ENCODE measurements at places on chromosomes 7 and 10.

DNA sequence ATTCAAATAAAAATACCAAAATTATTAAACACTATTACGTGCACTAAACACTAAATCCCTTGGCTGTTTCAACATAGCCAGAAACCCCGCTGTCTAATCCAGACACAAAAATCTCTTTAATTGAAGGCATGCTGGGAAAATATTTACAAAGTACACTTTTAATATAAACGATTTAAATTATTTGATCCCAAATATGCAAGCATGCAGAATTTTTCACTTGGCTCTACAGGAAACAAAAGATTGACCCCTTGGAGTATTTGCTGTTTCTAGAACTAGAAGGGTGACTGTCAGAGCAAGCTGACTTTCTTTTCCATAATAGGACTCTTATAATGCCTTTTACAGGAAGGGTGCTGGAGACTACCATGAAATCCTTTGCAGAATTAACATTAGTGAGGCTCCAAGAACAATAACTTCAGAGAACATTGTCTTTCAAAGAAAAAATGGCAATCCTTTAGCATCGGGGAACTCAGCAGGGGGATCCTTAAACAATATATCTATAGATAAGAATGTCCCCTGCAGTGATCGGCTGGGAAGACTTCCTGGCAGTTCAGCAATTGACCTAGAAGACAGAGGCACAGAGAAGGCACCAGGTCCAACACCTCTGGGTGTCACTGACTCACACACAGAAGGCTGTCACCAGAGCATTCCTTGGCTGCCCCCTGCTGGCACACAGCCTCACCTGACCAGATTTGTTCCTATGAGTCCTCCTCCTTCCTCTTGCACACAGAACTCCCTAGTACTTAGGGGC lies 55.8 kb upstream of the MRLN start:
- peak; percentile 86 for DNase-seq

GRCh38 chr10:132311338-132311939 lies 3.7 kb upstream of the STK32C start:
- DNase-seq, result no peak

GRCh38 chr7:72035266-72035665 lies 376.9 kb downstream of the CALN1 start:
- DNase-seq, result peak; percentile 66

GRCh38 chr10:63595072-63595471 lies 73.9 kb downstream of the REEP3 start:
- no peak for DNase-seq

- DNase-seq, result no peak
These were observed 32.4 kb upstream of the TOMM7 start for GRCh38 chr7:22855049-22855392.

- peak; percentile 71 for DNase-seq
These were observed at the start of gene CNNM1 for GRCh38 chr10:99329304-99329553. CNNM1 (plus strand) TSS chr10:99329356; CDS start chr10:99329388, 32 bp downstream.

GRCh38 chr7:2978408-2978807 lies 65.3 kb downstream of the CARD11 start:
- DNase-seq, result peak; percentile 67

DNA sequence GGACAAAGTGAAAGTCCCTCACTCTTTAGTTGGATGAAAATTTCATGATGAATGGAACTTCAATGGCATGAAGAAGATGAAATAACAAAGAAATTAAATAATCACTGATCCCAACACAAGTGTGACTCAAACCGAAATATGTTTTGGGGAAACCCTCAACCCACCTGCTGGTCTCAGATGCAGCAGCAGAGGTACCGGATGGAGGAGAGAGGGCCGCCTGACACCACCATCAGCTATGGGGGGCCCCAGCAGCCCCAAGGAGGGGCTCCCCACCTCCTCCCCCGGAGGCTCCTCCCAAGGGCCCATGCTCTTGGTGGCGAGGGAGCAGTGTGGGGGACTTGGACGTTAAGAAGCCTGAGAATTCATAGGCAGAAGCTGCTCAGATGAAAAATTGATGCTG lies 137.2 kb upstream of the ADARB2 start:
- no peak for DNase-seq

GRCh38 chr7:105297985-105298384 lies 90.7 kb downstream of the SRPK2 start:
- DNase-seq, result no peak

DNA sequence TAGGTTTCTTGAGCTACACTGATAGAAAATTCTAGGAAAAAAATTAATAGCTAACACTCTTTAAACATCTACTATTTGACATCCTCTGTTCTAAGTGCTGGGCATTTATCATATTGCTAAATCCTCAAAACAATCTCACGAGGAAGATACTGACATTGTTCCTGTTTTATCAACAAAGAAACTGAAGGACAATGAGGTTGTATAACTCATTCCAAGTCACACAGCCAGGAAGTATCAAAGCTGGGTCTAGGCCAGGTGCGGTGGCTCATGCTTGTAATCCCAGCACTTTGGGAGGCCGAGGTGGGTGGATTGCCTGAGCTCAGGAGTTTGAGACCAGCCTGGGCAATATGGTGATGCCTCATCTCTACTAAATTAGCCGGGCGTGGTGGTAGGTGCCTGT lies 51.6 kb upstream of the IL6 start:
- DNase-seq, result no peak

DNA sequence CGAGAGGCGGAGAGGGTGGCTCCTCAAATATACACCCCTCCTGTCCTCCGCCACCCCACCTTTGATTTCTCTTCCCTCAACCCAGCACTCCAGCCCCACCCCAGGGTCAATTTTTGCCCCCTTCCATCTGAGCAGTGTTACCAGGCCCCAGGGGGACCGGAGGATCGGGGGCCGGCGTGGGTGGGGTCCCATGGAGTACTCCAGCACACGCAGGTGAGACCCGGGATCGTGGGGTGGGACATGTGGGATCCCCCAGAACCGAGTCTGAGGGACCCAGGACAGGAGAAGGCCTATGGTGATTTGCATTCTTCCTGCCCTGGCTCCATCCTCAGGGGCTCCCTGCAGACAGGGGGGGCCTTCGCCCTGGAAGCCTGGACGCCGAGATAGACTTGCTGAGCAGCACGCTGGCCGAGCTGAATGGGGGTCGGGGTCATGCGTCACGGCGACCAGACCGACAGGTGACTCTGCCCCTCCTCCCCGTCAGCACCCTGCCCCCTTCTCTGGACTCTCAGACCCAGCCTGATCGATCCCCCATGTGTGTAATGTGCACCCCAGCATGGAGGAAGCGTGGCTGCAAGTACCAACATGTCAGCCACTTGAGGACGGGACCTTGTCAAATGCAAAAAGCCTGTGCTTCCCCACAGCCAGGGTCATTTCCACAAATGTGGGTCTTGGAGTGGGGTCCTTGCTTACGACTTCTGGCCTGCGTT lies 744 bp downstream of the TRIP6 start:
- no peak for DNase-seq

GRCh38 chr7:6650521-6651011 lies 13.4 kb downstream of the ZNF316 start:
- DNase-seq, result no peak

- DNase-seq, result peak; percentile 20
These were observed 42.5 kb upstream of the TMEM213 start for GRCh38 chr7:138755331-138755747.

- peak; percentile 63 for DNase-seq
These were observed 57.2 kb upstream of the ANK3 start for GRCh38 chr10:60446851-60447250.

GRCh38 chr10:103983367-103983911 lies 16.5 kb downstream of the SLK start:
- peak; percentile 63 for DNase-seq

- peak; percentile 68 for DNase-seq
These were observed 33.1 kb downstream of the HBP1 start for GRCh38 chr7:107201795-107202450.

DNA sequence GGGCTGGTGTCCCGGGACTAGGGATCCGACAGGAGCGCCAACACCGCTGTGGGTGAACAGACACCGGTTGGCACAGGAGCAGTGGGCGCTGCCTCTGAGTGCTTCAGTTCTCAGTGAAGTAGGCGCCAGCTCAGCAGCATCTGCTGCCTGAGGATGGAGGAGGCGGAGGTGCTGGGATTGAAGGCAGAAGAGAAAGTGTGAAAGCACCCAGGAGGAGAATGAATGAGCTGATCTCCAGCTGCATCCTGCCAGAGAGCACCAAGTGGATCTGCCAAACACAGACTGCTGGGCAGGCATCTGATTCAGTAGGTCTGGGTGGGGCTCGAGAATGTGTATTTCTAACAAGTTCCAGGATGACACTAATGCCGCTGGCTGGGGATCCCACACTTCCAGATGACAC lies 74.5 kb downstream of the LANCL2 start:
- no peak for DNase-seq

GRCh38 chr7:26698806-26699205 lies 165.6 kb downstream of the SKAP2 start:
- DNase-seq, result no peak

- DNase-seq, result peak; percentile 80
These were observed 604.1 kb downstream of the GALNT17 start for GRCh38 chr7:71735961-71736556.

DNA sequence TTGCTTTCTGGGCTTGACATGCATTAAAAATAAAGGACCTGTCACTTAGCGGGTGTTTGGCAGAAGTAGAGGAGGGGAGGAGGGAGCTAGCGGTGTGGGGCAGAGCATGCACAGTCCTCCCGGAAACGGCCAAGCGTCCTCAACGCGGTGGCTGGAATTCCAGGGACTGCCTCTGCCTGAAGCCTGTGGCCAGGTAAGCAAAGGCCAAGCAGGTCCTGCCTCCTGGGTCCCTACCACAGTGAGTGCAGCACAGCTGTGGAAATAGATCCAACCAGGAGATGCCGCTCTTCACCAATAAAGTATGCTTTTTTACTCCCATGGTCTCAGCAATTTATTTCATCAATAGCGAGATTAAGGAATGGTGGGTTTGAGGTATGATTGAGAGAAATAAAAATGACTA lies 323.4 kb downstream of the WDR37 start:
- DNase-seq, result no peak

- no peak for DNase-seq
These were observed 1079.0 kb downstream of the KCNMA1 start for GRCh38 chr10:76558586-76558985.

DNA sequence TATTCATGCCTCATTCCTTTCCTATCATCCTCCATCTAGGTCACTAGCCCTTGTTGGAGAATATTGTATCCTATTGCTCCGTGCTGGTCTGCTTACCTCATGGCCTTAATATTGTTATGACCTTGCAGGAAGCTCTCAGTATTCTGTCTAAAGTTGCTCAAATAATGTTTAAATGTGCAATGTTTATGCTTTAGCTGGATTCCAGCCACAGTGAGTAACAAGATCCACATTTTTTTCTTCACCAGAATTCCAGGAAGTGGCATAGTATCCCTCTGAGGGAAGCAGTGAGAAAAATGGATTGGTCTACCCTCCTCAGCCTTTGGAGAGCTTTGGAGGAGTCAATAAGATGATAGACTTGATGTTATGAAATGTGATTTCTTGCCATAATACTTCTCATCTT lies 402.6 kb downstream of the NRG3 start:
- no peak for DNase-seq

- no peak for DNase-seq
These were observed at the start of gene FOXL3 for GRCh38 chr7:289756-290553. FOXL3 (plus strand) TSS chr7:290170; CDS start chr7:290170, 0 bp downstream.

- no peak for DNase-seq
These were observed 148.0 kb downstream of the MAPK8 start for GRCh38 chr10:48454302-48455054.

- no peak for DNase-seq
These were observed 6.3 kb upstream of the OPN1SW start for GRCh38 chr7:128781851-128782250.

DNA sequence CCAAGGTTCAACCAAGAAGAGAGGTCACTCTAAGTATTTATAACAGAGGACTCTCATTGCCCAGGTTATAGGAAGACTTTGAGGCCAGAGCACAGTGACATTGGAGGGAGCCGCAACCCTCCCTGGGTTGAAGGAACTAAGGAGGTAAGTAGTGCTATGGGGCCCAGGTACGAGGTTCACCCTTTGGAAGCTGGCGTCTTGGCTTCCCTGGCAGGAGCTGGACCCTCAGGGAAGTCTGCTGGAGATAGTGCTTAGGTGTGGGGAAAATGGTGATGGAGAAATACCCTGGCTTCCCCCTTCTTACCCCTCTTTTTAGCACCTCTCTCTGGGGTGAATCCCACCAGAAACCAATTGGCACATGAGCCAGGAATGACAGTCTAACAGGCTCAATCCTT lies 317.9 kb upstream of the ZNF32 start:
- no peak for DNase-seq

DNA sequence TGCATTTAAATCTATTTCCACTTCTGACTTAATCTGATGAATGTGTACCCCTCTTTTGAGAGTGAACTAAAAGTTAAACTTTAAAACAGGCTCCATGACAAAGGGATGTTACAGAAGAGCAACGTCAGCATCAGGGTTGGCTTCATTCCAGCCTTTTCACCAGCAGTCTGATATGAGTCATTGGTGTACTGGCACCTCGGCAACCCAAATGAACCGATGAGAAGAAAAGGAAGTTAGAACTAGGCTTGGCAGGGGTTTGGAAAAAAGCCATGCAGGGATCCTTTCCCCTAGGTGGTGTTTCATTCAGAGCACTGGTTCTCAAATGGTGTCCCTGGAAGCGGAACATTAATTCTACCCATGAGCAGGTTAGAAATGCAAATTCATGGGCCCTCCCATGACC lies 53.6 kb downstream of the SEC61G start:
- DNase-seq, result peak; percentile 29

DNA sequence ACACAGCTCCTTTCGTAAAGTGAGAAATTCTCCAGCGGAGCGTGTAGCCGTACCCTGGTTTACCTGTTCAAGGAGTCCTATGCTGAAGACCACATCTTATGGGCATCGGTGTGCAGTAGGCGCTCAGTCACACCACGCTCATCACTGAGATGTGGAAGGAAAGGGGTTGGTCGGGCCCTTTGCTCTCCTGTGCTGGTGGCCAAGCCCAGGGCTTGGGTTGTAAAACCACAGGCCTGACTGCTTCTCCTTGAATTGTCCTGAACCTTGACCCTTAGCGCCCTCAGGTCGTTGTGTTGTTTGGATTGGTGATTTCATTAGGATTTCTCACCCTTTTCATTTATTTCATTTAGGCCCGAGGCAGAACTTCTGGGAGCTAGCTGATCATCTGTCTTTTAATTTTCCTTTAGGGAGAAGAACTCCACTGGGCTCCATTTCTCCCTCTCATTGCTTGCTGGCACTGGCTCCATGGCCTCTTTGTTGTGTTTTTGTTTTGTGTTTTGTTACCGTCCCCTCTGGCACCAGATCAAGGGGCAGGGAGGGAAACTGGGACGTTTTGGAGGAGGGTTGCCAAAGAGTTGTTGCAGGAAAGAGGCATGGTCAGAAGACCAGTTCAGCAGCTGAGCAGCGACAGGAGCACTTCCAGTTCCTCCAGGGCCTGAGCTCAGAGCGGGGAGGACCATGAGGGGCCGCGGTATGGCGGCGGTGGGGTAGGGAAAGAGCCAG lies 511.4 kb upstream of the GALNT17 start:
- DNase-seq, result no peak

GRCh38 chr10:115026746-115027140 lies 66.4 kb upstream of the ATRNL1 start:
- no peak for DNase-seq

- no peak for DNase-seq
These were observed 321.8 kb downstream of the ZNF248 start for GRCh38 chr10:37535459-37536246.

Measured in hematopoietic multipotent progenitor cell treated with erythropoietin and hydrocortisone succinate and interleukin-3 and kit ligand, for 4 days (in vitro differentiated cells).